ENCODE measurements at places on chromosomes 1 and 21. TPM values are rescaled to one million over a fixed set of nuclear protein-coding genes. Genes with fewer than 3 reads are reported as not detected.

The HPDL gene
- total RNA-seq, result 0.17 TPM

GRCh38 chr1:94537254-94537653 is 4.3 kb downstream of the F3 start:
- H3K27ac ChIP-seq, result no peak overlapping the region
- no peak for DNase-seq
- peaks cover 6% of the 10 kb centered on the region for H3K4me1 ChIP-seq
- H3K27me3 ChIP-seq, result peaks cover 74% of the 10 kb centered on the region
- H3K36me3 ChIP-seq, result peaks cover 2% of the 10 kb centered on the region
- H3K4me3 ChIP-seq, result no peak overlapping the region

- no peaks in the 10 kb centered on the region for H3K27me3 ChIP-seq
- no peak overlapping the region for H3K27ac ChIP-seq
- H3K36me3 ChIP-seq, result no peaks in the 10 kb centered on the region
- no peaks in the 10 kb centered on the region for H3K4me1 ChIP-seq
- no peak overlapping the region for H3K4me3 ChIP-seq
- DNase-seq, result no peak
Observed at GRCh38 chr1:97120806-97121205, 399.2 kb downstream of the PTBP2 start.

The FCAMR gene
- not detected for total RNA-seq

GRCh38 chr1:207882692-207883091 is 28.2 kb downstream of the CD34 start:
- H3K4me1 ChIP-seq, result peaks cover 42% of the 10 kb centered on the region
- peak overlapping the region; percentile 95 for H3K4me3 ChIP-seq
- peaks cover 4% of the 10 kb centered on the region for H3K36me3 ChIP-seq

GRCh38 chr21:26851109-26851944 is 6.1 kb upstream of the ADAMTS1 start:
- H3K36me3 ChIP-seq, result peaks cover 8% of the 10 kb centered on the region
- H3K4me1 ChIP-seq, result peaks cover 11% of the 10 kb centered on the region
- H3K27me3 ChIP-seq, result peaks cover 57% of the 10 kb centered on the region

The SLAMF9 gene
- not detected for total RNA-seq

GRCh38 chr1:15282038-15282437 is 35.0 kb downstream of the FHAD1 start:
- H3K4me3 ChIP-seq, result no peak overlapping the region
- no peaks in the 10 kb centered on the region for H3K36me3 ChIP-seq
- DNase-seq, result no peak
- H3K4me1 ChIP-seq, result no peaks in the 10 kb centered on the region

- no peaks in the 10 kb centered on the region for H3K27me3 ChIP-seq
- no peak overlapping the region for H3K4me3 ChIP-seq
- no peak for DNase-seq
- no peaks in the 10 kb centered on the region for H3K36me3 ChIP-seq
Observed at GRCh38 chr1:216005916-216006315, 417.3 kb downstream of the USH2A start.

- H3K4me3 ChIP-seq, result no peak overlapping the region
- H3K36me3 ChIP-seq, result no peaks in the 10 kb centered on the region
- no peak for DNase-seq
Observed at GRCh38 chr1:74245168-74245772, 10.1 kb downstream of the TNNI3K start.

- DNase-seq, result peak; percentile 33
- peak within 1 kb of the TSS; percentile 98 for H3K4me3 ChIP-seq
- H3K4me1 ChIP-seq, result peaks cover 30% of the 10 kb centered on the region
Observed at GRCh38 chr1:200738327-200738948, at the start of gene CAMSAP2. Gene CAMSAP2 (plus strand): TSS chr1:200738893. CDS start chr1:200739828, 935 bp downstream.

GRCh38 chr1:225944387-225944786 is 3.4 kb upstream of the LEFTY2 start:
- peaks cover 23% of the 10 kb centered on the region for H3K27me3 ChIP-seq
- H3K4me1 ChIP-seq, result peaks cover 9% of the 10 kb centered on the region
- no peak overlapping the region for H3K4me3 ChIP-seq
- no peak for DNase-seq

DNA sequence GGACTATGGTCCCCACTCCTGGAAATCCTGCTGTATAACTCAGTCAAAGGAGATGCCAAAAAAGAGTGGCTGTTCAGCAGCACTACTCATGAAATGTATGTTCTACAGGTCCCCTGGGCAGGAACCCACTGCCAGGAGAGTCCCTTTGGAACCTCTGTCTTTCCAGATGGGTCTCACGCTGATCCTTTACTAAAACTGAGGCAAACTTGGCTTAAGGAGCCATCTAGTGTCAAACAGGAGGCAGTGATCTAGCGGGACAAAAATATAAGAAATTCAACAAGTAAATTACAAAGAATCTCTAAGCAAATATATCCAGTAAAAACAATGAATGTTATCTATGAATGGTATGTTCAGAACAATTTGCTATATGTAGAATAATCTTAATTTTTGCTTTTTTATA is 80.5 kb upstream of the PRMT6 start:
- no peak for DNase-seq
- no peak overlapping the region for H3K4me3 ChIP-seq
- no peaks in the 10 kb centered on the region for H3K36me3 ChIP-seq

DNA sequence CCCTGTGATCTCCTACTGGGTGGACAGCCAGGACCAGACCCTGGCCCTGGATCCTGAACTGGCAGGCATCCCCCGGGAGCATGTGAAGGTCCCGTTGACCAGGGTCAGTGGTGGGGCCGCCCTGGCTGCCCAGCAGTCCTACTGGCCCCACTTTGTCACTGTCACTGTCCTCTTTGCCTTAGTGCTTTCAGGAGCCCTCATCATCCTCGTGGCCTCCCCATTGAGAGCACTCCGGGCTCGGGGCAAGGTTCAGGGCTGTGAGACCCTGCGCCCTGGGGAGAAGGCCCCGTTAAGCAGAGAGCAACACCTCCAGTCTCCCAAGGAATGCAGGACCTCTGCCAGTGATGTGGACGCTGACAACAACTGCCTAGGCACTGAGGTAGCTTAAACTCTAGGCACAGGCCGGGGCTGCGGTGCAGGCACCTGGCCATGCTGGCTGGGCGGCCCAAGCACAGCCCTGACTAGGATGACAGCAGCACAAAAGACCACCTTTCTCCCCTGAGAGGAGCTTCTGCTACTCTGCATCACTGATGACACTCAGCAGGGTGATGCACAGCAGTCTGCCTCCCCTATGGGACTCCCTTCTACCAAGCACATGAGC is 17.2 kb upstream of the SLC25A44 start:
- peak overlapping the region; percentile 6 for H3K27ac ChIP-seq
- DNase-seq, result no peak
- peaks cover 7% of the 10 kb centered on the region for H3K36me3 ChIP-seq
- H3K27me3 ChIP-seq, result peaks cover 29% of the 10 kb centered on the region
- no peak overlapping the region for H3K4me3 ChIP-seq
- peaks cover 13% of the 10 kb centered on the region for H3K4me1 ChIP-seq

- H3K4me3 ChIP-seq, result no peak overlapping the region
- H3K4me1 ChIP-seq, result no peaks in the 10 kb centered on the region
- H3K27me3 ChIP-seq, result peaks cover 26% of the 10 kb centered on the region
- peaks cover 2% of the 10 kb centered on the region for H3K36me3 ChIP-seq
- DNase-seq, result no peak
Observed at GRCh38 chr21:37682966-37683365, 233.3 kb downstream of the KCNJ6 start.

The AIRE gene
- 3.4 TPM for total RNA-seq

The DDR2 gene
- 0.26 TPM for total RNA-seq

DNA sequence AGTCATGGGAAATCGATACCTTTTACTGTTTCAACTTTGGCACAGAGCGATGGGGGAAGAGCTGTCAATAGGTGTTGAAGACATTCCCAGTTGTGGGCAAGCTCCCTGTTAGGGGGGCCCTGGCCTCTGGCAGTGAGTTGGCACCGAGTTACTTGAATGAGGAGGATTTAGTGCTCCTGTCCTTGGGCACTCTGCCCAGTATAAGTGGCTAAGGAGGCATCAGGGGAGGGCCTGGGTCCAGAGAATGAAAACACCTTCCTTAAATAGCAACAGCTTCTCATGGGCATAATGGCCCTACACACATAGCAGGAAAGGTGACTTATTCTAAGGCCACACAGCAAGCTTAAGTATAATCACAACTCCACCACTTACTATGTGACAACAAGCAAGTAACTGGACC is 664.4 kb downstream of the PTPRU start:
- DNase-seq, result no peak
- H3K27me3 ChIP-seq, result peaks cover 47% of the 10 kb centered on the region
- H3K36me3 ChIP-seq, result peaks cover 2% of the 10 kb centered on the region
- no peak overlapping the region for H3K4me3 ChIP-seq
- peaks cover 3% of the 10 kb centered on the region for H3K4me1 ChIP-seq

The GADD45A gene
- total RNA-seq, result 25.4 TPM

DNA sequence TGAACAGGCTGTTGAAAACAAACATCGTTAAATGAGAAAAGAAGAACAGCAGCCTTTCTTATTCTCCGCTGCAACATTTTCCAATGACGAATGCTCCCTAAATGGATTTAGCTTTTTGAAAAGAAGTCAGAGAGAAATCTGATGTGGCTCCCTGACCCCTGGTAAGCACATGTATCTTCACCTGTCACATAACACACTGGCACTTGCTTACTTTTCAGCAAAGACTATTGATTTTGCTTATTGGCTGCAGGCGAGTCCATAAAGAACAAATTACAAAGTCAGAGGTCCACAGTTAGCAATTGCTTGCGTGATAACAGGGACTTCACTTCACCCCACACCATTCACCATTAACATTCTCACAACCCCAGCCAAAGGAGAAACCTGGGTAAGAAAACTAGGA is 362.8 kb downstream of the GPATCH2 start:
- no peaks in the 10 kb centered on the region for H3K27me3 ChIP-seq
- H3K4me3 ChIP-seq, result no peak overlapping the region
- H3K36me3 ChIP-seq, result no peaks in the 10 kb centered on the region

DNA sequence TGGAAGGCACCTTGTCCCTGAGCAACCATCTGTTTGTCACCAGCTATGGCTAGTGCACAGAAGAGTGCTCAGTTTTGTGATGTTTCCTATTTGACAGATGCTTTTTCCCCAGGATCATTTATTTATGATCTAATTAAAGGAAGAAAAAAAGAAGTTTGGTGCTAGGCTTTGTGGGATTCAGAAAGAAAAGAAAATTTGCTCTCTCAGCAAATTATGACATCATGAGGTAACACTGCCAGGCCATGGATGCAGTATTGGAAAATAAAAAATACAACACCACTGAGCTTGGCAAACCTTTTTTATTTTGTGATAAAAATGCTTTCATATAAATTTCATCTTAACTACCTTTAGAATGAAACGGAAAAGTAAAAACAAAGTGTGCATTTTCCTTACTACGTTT is 15.5 kb upstream of the ADAM30 start:
- DNase-seq, result no peak
- peaks cover 22% of the 10 kb centered on the region for H3K36me3 ChIP-seq
- no peak overlapping the region for H3K4me3 ChIP-seq
- no peaks in the 10 kb centered on the region for H3K27me3 ChIP-seq

The FBXO42 gene
- total RNA-seq, result 20.5 TPM

DNA sequence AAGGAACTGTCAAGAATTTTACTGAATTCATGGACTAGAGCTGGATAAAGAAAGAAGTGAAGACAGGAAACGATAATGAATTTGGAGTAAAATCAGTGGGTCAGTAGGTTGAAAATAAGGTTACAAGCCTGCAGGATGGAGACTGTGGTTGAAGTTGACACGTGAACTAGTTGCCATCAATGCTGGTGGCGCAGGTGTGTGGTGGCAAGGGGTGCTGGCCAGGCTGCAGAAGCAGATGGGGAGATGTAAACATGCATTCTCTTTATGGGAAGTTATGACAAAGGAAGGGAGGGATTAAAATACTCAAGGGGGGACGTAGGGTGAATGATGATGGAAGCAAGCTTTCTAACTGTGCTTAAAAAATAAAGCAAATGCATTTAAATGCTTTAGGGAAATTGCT is 263.1 kb downstream of the KCNJ6 start:
- no peak overlapping the region for H3K4me3 ChIP-seq
- DNase-seq, result no peak
- H3K4me1 ChIP-seq, result no peaks in the 10 kb centered on the region
- no peak overlapping the region for H3K27ac ChIP-seq
- peaks cover 32% of the 10 kb centered on the region for H3K27me3 ChIP-seq

- peaks cover 3% of the 10 kb centered on the region for H3K36me3 ChIP-seq
- peak overlapping the region; percentile 37 for H3K27ac ChIP-seq
- H3K4me3 ChIP-seq, result no peak overlapping the region
- H3K27me3 ChIP-seq, result no peaks in the 10 kb centered on the region
- peaks cover 3% of the 10 kb centered on the region for H3K4me1 ChIP-seq
- no peak for DNase-seq
Observed at GRCh38 chr1:53956308-53957168, 10.4 kb downstream of the LRRC42 start.

DNA sequence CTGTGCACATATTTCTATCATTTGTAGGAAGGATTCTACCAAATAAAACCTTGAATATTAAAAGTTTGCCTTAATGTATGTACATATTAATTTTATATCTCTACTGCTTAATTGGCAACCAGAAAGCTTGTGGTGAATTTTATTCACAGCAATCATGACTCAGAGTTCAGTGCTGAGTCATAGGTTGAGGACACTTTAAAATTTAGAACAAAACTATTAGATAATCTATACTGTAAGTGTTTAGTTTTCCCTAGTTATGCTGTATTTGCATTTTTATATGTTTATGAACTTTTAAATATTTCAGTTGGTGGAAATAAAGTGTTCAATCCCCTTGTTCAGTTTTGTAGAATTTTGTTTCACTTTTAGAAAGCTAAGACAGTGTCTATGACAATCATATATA is 841.5 kb downstream of the KCNT2 start:
- DNase-seq, result no peak
- no peaks in the 10 kb centered on the region for H3K27me3 ChIP-seq

GRCh38 chr21:14235101-14235500 is 19.1 kb downstream of the RBM11 start:
- H3K4me1 ChIP-seq, result no peaks in the 10 kb centered on the region
- peaks cover 22% of the 10 kb centered on the region for H3K27me3 ChIP-seq
- H3K36me3 ChIP-seq, result no peaks in the 10 kb centered on the region

DNA sequence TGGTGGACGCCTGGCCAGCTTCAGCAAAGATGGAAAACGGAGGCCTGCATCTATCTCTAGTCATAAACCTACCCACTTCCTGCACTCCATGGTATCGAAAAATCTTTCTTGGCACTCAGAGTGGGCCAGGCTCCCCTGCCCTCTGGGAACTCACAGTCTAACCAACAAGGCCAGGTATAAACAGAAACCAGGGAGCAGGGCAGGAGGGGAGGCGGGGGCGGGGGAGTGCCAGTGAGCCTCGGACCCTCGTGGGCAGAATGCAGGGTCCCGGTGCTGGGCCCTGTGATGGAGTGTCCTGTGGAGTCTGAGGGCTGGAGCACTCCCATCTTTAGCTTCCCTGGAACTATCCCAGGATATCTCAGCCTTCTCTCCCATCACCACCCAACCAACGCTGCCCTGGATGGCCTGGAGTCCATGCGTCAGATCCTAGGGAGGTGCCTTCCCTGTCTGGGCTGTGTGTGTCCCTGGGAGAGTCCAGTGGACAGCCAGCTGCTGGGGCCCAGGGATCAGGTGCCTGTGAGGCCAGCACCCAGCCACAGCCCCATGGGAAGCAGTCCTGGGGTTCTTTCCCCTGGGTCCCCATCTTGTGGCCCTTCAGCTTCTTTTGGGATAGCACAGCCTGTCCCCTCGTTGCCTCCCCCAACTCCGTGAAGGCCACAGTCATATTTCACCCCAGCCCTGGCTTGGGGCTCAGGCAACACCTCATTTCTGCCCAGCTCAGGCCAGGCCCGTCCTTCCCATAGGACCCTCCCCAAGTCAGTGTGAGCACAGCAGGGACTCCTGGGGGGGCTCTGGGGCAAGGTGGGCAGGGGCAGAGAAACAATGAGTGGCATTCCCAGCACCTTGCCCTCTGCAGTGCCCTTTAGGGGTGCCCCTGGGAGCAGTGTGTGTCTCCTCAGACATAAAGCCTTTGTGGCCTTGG is 1.1 kb upstream of the EPS8L3 start:
- no peak overlapping the region for H3K27ac ChIP-seq
- H3K4me1 ChIP-seq, result peaks cover 2% of the 10 kb centered on the region
- peaks cover 15% of the 10 kb centered on the region for H3K27me3 ChIP-seq

- no peak overlapping the region for H3K4me3 ChIP-seq
- no peak overlapping the region for H3K27ac ChIP-seq
Observed at GRCh38 chr1:1179983-1180861, 6.5 kb downstream of the TTLL10 start.
